ENCODE measurements at places on chromosomes 5 and 9. TPM values are rescaled to one million over a fixed set of nuclear protein-coding genes. Genes with fewer than 3 reads are reported as not detected.

GRCh38 chr9:94822273-94822672 lies 95.8 kb downstream of the AOPEP start:
- DNase-seq, result no peak

Gene C9orf50
- 0.69 TPM for total RNA-seq

DNA sequence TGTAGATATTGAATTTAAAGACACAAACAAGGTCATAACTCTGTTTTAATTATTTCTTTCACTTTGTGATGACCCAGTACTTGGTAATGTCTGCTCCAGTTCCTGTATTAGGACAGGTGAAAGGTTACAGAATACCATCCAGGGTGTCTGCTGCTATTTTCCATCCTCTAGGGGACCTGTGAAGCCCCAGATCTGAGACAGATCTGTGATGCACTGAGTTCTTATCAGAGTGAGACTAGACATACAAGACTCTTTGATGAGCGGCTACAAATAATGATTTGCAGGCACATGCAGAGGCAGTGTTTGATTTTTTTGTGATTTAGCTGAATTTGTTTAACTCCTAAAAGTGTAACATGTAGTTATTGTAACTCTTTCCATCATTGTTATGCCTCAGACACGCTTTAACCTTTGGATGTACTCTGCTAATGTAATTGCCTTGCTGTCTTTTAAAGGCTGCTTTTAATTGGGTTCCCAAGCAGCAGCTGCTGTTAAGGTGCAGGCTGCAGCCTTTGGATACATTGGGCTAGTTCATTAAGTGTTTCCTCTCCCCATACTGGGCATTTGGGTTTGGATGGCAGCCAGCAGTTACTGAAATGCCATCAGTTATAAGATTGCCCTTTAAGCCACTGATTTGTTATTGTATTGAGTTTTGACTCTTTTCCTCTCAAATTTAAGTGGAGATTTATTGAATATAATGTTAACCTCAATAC lies 63.3 kb downstream of the RASGRF2 start:
- DNase-seq, result no peak

- no peak for DNase-seq
Measured at GRCh38 chr5:90894866-90895420, 336.3 kb downstream of the ADGRV1 start.

DNA sequence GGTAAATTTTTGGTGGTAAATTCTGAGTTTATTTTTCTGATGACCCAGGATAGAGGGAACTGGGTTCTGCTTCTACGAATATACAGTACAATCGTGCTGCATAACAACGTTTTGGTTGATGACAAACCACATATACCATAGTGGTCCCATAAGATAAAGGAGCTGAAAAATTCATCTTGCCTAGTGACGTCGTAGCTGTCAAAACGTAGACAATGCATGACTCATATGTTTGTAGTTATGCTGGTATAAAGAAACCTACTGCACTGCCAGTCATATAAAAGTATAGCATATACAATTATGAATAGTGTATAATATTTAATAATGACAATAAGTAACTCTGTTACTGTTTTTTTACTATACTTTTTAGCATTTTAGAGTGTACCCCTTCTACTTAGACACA lies 244.0 kb downstream of the GAS1 start:
- no peak for DNase-seq

DNA sequence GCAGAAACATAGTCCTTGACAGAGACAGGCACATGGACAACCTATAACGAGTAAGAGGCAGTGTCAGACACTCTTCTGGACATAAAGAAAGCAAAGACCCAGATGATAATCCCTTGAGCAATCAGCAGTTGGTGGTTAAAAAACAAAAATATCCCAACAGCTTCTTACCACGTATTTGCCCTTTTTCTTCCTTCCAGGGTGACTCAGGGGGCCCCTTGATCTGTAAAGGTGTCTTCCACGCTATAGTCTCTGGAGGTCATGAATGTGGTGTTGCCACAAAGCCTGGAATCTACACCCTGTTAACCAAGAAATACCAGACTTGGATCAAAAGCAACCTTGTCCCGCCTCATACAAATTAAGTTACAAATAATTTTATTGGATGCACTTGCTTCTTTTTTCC lies 9.5 kb downstream of the GZMK start:
- DNase-seq, result no peak

- no peak for DNase-seq
Measured at GRCh38 chr9:82457891-82458290, 469.3 kb downstream of the SPATA31D1 start.

Gene PCDHGA6
- 12.8 TPM for total RNA-seq

GRCh38 chr9:107178293-107178692 lies 104.8 kb upstream of the RAD23B start:
- DNase-seq, result no peak

DNA sequence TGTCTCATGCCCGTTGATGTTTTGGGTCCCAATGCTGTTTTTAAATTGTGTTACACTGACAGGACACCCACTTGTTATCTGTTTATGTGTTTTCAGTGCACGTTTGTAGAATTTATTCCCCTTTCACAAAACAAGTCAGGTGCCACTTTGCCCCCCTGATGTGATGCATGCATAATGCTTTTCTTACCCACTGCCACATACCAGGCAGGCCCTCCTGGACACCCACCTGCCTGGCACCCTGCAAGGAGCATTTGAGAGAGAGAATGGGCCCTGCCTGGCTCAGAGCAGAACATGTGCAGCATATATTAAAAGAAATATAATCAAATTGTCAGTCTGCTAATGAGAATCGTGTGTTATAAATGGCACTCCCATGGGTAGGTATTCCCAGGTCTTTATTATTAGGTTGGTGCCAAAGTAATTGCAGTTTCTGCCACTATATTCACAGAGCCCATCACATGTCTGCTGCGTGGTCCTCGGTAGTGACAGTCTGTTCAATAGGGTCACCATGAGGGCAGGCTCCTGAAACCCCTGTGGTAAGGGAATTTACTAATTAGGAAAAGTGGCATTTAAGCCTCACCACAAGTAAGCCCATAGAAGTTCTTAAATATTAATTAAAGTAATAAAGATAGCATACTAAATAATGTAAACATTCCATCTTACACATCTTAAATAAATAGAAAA lies 52.2 kb upstream of the CKMT2 start:
- no peak for DNase-seq

- DNase-seq, result peak; percentile 65
Measured at GRCh38 chr9:136051453-136051836, 43.6 kb downstream of the NACC2 start.

DNA sequence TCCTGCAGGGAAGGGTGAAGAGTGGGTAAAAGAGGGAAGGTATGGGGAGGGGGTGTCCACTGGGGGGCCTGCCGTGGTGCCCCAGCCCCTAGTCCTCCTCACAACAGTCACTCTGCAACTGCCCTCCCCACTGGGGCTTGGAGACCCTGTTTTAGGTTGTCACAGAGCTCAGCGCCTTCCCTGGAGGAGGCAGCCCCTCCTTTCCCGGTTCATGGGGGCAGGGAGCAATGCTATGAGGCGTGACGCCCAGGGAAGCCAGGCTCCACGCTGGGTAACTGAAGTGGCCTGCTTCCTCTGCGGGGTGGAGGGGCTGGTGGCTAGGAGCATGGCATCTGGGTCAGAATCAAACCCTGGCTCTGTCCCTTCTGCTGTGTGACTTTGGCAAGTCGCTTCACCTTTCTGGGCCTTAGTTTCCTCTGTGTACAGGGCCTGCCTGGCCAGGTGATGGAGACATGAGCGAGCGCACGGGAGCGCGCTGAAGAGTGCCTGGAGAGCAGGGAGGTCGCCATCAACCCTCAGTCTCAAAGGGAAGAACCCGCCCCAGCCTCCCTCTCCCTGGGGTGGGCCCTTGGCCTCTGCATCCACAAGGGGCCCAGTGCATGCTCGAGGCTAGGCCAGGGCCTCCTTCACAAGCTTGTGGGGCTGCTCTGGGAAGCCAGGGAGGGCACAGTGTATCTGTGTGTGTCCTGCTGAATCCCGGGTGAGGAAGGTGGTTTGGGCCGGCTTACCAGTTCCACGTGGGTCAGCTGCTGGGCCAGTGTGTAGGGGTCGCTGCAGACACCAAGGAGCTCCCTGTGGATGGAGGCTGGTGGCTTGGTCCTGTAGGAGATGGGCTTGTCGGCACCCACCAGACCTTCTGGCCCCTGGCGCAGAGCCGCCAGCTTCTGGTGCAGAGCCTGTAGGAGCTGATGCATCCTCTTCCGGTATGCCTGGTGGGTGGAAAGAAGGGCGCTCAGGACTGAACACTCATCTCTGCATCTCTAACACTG lies 56.4 kb upstream of the RNF130 start:
- DNase-seq, result no peak

GRCh38 chr5:148732692-148733091 lies 78.4 kb upstream of the HTR4 start:
- DNase-seq, result no peak

GRCh38 chr5:60386436-60387050 lies 313.4 kb downstream of the DEPDC1B start:
- DNase-seq, result no peak

- DNase-seq, result no peak
Measured at GRCh38 chr5:63726496-63726895, 235.7 kb downstream of the HTR1A start.

DNA sequence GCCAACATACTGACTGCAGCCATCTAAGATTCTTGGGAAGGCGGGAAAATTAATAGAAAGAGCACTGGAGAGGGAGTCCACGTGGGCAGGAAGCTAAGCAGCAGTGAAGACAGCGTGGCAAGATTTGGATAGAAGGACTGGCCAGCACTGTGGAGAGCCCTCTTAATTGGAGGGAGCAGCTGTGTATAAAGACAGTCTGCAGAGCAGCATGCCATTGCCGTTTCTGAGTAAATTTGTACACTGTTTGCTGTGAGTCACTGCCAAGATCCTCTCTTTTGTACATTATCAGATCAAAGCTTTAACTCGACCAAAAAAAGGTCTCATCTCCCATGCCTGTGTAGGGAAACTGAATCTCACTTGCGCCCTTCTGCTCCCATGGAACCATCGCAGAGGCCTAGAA lies 45.3 kb downstream of the INSYN2B start:
- DNase-seq, result no peak

Gene ASPN
- 0.52 TPM for total RNA-seq

Gene WNK2
- total RNA-seq, result 175 TPM

DNA sequence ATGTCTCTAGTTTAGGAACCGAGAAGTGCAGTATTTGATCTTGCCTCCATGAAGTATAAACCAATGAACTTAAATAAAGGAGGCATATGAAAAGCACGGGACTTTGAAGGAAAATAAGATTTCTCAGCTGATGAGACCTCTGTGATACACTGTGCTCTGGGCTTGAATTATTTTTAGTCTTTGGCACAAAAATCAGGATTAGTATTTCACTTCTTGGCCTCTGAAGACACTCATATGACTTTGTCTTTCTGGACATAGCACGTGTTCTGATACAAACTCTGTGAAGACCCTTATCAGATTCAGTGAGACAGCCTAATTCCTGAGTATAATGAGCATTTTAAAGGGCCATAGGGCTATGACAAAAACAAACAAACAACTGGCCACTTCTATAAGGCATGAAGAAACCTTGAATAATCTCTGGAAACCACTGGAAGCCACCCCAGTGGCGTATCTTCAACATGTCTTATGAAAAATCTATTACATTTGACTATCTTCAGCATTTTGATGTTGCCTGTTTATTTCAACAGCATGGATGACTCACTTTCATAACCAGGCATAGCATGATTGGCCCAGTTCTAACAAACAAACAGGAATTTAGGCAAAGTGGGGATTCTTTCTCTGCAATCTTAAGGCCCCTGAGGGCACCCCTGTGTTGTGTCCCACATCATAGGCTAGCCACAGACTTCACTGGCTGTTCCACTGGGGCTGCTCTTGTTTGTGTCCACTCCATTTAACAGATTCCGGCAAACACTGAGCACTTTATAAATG lies 90.3 kb upstream of the ZNF462 start:
- no peak for DNase-seq

Gene GPR21
- 9.5 TPM for total RNA-seq

DNA sequence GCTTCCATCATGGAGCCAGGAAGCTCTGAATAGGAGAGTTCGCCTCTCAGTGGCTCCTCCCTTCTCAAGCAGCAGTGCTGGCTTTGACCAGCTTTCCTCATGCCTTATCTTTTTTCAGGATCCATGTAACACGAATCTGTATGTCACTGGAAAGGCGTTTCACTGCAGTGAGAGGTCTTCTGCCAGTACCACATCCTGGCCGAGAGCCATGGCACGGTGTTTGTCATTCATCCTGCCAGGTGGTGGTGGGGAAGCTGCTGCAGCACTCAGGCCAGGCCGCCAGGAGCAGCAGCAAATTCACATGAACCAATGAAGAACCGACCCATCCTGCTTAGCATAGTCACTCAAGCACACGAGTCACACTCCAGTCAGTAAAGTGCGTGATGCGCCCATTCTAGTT lies 179.0 kb downstream of the FANCC start:
- DNase-seq, result no peak

Gene PLK2
- total RNA-seq, result 194 TPM

Gene TPPP
- total RNA-seq, result 339 TPM

- no peak for DNase-seq
Measured at GRCh38 chr9:86488794-86489193, 134.6 kb upstream of the TUT7 start.

- no peak for DNase-seq
Measured at GRCh38 chr5:133506181-133506580, 106.2 kb downstream of the FSTL4 start.
